ENCODE measurements at places on chromosomes 7 and 10. TPM values are rescaled to one million over a fixed set of nuclear protein-coding genes. Genes with fewer than 3 reads are reported as not detected.

The KCNH2 gene
- total RNA-seq, result under 0.01 TPM

The SPDYE2 gene
- not detected for total RNA-seq

The CCL24 gene
- not detected for total RNA-seq

The LBX1 gene
- not detected for total RNA-seq

The GIMAP7 gene
- not detected for total RNA-seq

The CALY gene
- total RNA-seq, result not detected

All from nasal cavity respiratory epithelium epithelial cell of viscerocranial mucosa (primary cell).